ENCODE measurements at places on chromosomes 2 and 18. TPM values are rescaled to one million over a fixed set of nuclear protein-coding genes. Genes with fewer than 3 reads are reported as not detected.

DNA sequence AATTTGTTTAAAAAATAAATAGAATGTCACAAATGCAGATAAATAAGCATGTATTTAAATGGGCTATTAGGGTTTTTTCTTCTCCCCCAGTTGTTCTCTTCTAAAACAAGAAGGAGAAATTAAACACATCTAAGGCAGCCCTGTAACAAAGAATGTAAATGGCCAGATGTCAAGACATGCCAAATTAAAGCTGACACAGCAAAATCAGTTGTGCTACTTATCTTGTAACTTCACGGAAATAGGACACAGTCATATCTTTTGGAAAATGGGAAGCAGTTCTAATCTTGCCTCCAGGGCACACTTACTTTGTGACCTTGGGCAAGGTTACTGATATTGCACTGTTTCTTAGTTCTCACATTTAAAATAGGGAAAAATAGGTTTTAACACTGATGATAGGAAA, 200.1 kb upstream of the NRXN1 start:
- H3K4me3 ChIP-seq, result no peak overlapping the region
- H3K36me3 ChIP-seq, result no peaks in the 10 kb centered on the region
- DNase-seq, result no peak
- H3K27ac ChIP-seq, result no peak overlapping the region

GRCh38 chr18:54718408-54718773, 109.9 kb upstream of the RAB27B start:
- peaks cover 20% of the 10 kb centered on the region for H3K4me1 ChIP-seq
- peaks cover 18% of the 10 kb centered on the region for H3K27me3 ChIP-seq
- H3K36me3 ChIP-seq, result no peaks in the 10 kb centered on the region
- peak overlapping the region; percentile 54 for H3K4me3 ChIP-seq

- no peaks in the 10 kb centered on the region for H3K27me3 ChIP-seq
- H3K36me3 ChIP-seq, result no peaks in the 10 kb centered on the region
- H3K4me3 ChIP-seq, result no peak overlapping the region
Measured at GRCh38 chr2:220106065-220106464, 478.6 kb downstream of the SLC4A3 start.

The DSG4 gene
- not detected for total RNA-seq

The VAMP5 gene
- total RNA-seq, result 28.0 TPM

GRCh38 chr2:23614701-23615100, 229.7 kb downstream of the KLHL29 start:
- no peak overlapping the region for H3K27ac ChIP-seq
- peak; percentile 12 for DNase-seq
- H3K36me3 ChIP-seq, result no peaks in the 10 kb centered on the region
- peaks cover 13% of the 10 kb centered on the region for H3K4me1 ChIP-seq

All from activated CD8-positive, alpha-beta T cell treated with anti-CD3 and anti-CD28 coated beads for 36 hours (primary cell).